ENCODE measurements at places on chromosomes 7 and 10.

GRCh38 chr10:30529373-30529998 lies 95.5 kb downstream of the MAP3K8 start:
- DNase-seq: no peak

- no peak for DNase-seq
Measured at GRCh38 chr7:4607311-4607729, 74.8 kb upstream of the FOXK1 start.

DNA sequence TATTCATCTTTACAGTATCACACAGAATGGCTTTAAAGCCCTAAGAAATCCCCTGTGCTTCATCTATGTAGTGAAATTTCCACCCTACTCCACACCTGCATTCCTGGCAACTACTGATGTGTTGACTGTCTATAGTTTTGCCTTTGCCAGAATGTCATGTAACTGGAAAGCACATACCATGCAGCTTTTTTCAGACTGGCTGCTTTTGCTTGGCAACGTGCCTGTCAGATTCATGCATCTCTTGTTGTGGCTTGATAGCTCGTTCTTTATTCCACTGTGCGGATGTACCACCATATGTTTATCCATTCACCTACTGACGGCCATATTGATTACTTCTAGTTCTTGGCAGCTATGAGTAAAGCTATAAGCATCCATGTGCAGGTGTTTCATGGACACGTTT lies 30.6 kb downstream of the RBM17 start:
- DNase-seq: no peak

GRCh38 chr7:95581467-95581866 lies 14.8 kb downstream of the PDK4 start:
- DNase-seq: no peak

GRCh38 chr10:54905578-54906192 lies 104.7 kb upstream of the PCDH15 start:
- DNase-seq: no peak

- no peak for DNase-seq
Measured at GRCh38 chr10:121240556-121240955, 357.7 kb downstream of the FGFR2 start.

DNA sequence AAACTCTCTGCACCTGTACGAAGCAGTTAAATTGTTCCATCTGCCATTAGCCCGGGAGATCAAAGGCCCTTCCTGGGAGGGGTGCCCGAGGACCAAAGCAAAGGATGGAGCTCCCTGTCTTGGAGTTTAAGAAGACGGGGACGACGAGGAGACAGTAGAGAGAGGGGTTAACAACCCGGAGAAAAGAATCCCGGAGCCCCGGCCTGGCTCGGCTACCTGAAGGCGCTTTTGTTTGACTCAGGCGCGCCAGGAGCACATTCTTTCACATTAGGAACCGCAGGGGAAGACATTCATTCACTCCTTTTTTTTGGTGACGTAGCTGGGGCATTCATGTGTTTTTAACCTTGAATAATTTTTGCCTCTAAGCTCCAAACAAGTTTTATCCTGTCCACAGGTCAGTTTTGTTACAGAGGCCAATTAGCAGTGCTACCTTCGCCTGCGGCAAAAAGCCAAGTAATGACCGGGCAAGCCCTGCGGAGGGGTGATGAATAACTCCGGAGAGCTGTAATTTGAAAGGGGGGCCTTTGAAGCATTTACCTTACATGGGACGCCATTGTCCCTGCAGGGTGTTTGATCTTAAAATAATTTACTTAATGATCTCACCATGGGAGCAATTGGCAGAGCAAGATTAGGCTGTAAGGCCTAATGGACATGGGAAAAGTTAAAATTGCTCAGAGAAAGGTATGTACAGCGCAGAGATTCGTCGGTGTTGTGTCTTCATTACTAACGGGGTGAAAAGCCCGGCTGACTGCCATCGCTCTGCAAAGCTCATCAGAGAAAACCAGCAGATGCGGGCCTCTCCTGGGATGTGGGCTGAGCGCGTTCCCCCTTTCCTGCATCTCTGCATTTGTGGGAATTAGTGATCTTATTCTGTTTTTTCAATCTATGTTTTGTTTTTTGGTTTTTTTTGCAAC lies 258.0 kb upstream of the SP4 start:
- no peak for DNase-seq

DNA sequence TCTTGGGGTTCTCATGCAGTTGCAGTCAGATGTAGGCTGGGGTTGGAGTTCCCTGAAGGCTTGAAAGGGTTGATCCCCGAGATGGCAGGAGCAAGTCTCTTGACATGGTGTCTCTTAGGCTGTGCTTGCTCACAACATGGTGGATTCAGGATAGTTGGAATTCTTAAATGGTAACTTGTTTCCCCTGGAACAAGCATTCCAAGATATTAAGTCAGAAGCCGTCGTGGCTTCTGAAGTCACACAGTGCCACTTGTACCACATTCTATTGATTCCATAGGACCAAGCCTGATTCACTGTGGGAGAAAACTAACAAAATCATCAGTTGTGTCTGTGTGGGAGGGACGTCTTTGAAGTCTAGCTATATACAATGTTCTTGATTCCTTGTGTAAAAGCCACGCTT lies 3.5 kb upstream of the SLC35B4 start:
- no peak for DNase-seq

DNA sequence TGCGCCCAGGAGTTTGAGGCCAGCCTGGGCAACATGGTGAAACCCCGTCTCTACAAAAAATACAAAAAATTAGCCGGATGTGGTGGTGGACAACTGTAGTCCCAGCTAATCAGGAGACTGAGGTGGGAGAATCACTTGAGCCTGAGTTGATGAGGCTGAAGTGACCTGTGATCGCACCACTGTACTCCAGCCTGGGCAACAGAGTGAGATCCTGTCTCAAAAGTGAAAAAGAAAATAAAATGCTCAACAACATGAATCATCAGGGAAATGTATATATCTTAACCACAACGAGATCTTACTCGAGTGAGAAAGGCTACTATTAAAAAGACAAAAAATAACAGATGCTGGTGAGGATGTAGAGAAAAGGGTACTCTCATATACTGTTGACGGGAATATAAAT lies 72.7 kb downstream of the JMJD1C start:
- no peak for DNase-seq

GRCh38 chr7:31516680-31517502 lies 3.0 kb downstream of the ITPRID1 start:
- no peak for DNase-seq

DNA sequence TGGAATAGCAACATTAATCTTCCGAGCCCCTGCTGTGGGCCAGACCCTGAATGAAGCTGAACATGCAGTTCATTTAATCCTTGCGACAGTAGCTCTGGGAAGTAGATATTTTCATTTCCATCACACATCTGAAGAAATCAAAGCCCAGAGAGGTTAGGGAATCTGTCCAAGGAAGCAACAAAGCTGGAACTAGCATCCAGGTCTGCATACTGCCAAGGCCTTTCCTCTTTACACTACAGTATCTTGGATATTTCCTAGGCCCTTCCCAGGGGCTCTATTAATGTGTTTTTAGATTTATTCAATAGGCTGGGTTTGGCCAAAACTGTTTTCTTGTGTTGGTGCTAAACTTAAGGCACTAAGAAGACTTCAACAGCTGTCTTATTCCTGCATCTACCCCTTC lies 48.1 kb downstream of the FAM13C start:
- no peak for DNase-seq

DNA sequence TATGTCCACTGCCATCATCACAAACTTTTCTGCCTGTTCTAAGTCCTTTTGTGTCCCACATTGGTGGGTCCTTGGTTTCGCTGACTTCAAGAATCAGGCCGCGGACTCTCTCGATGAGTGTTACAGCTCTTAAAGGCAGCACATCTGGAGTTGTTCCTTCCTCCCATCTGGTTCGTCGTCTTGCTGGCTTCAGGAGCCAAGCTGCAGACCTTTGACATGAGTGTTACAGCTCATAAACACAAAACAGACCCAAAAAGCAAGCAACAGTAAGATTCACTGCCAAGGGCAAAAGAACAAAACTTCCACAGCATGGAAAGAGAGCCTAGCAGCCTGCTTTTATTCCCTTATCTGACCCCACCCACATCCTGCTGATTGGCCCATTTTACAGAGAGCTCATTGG lies 30.2 kb downstream of the ASNS start:
- DNase-seq: no peak

DNA sequence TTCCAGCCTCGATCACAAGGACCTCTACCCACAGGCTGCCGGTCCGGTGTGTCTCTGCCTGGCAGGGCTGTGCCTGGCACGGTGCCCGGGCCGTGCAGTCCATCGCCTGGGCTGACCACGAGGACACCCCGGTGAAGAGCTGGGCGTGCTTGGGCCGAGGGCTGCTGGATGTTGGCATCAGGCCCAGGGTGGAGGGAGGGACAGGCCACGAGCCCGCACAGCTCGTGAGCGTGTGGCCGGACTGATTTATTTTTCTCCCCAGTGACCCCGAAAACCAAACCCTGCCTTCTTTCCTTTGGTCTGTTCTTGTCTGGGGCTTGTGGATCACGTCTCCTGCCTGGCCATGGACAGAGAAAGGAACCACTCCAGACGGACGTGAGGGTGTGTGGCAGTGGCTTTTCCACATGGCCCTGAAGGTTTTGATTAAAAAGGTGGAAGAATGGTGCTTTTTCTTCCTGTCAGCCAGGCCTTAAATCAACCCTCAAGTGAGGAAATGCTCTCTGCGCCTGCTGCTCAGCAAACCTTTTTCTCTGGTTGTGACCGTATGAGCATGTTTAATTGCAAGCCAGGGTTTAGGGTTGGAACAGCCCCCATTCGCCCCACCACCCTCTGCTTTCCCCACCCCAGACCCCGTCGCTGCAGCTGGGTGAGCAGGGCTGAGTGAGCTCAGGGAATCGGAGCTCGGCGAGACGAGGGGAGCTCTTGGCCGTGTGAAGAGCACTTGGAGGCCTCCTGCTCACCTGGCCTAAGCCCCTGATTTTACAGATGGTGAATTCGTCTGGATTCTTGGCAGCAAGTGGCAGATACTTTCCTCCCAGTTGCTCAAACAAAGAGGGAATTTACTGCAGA lies 130.1 kb downstream of the RGS10 start:
- DNase-seq: no peak
